ENCODE measurements at places on chromosomes 6 and 20. TPM values are rescaled to one million over a fixed set of nuclear protein-coding genes. Genes with fewer than 3 reads are reported as not detected.

The PCSK2 gene
- not detected for polyA plus RNA-seq

The DDX27 gene
- 31.3 TPM for polyA plus RNA-seq

The TINAG gene
- polyA plus RNA-seq = not detected

The COL12A1 gene
- 1,042 TPM for polyA plus RNA-seq

The DEFB119 gene
- not detected for polyA plus RNA-seq

The SYNCRIP gene
- polyA plus RNA-seq = 38.5 TPM

The LRRC1 gene
- 11.5 TPM for polyA plus RNA-seq

The ZKSCAN4 gene
- 4.7 TPM for polyA plus RNA-seq

The CCN6 gene
- polyA plus RNA-seq = not detected

The C2 gene
- 1.9 TPM for polyA plus RNA-seq

The CCNC gene
- polyA plus RNA-seq = 54.9 TPM

The EBF4 gene
- 0.60 TPM for polyA plus RNA-seq

The PSMG4 gene
- 15.3 TPM for polyA plus RNA-seq

The STX11 gene
- polyA plus RNA-seq = 0.17 TPM

The GHRH gene
- polyA plus RNA-seq = not detected

The MUC22 gene
- polyA plus RNA-seq = not detected

The ZNF451 gene
- 31.6 TPM for polyA plus RNA-seq

The DCBLD1 gene
- 14.9 TPM for polyA plus RNA-seq

The PHF20 gene
- 30.6 TPM for polyA plus RNA-seq

The ACSS1 gene
- 1.1 TPM for polyA plus RNA-seq

The EFHC1 gene
- polyA plus RNA-seq = 43.3 TPM

The C6orf118 gene
- polyA plus RNA-seq = not detected

The GSTA2 gene
- not detected for polyA plus RNA-seq

The HAO1 gene
- not detected for polyA plus RNA-seq

The MEI4 gene
- not detected for polyA plus RNA-seq

The HLA-DOB gene
- not detected for polyA plus RNA-seq

The NEURL2 gene
- 1.1 TPM for polyA plus RNA-seq

The YTHDF1 gene
- 22.4 TPM for polyA plus RNA-seq

The TSHZ2 gene
- polyA plus RNA-seq = not detected

The IFNGR1 gene
- 28.4 TPM for polyA plus RNA-seq

The ALDH5A1 gene
- polyA plus RNA-seq = 0.35 TPM

The TENT5A gene
- 10.0 TPM for polyA plus RNA-seq

The TSPO2 gene
- polyA plus RNA-seq = not detected

The RIPPLY2 gene
- not detected for polyA plus RNA-seq

The LY6G6D gene
- not detected for polyA plus RNA-seq

The LHFPL5 gene
- polyA plus RNA-seq = not detected

The FLRT3 gene
- 2.2 TPM for polyA plus RNA-seq

The TMEM151B gene
- polyA plus RNA-seq = not detected

The RNF144B gene
- polyA plus RNA-seq = 0.35 TPM

The VSX1 gene
- not detected for polyA plus RNA-seq

The TUBB2B gene
- polyA plus RNA-seq = 6.1 TPM

The LTB gene
- not detected for polyA plus RNA-seq

The PAK1IP1 gene
- 18.7 TPM for polyA plus RNA-seq

The EPPIN gene
- not detected for polyA plus RNA-seq

The LST1 gene
- polyA plus RNA-seq = not detected

The TUBB1 gene
- not detected for polyA plus RNA-seq

The CFAP206 gene
- not detected for polyA plus RNA-seq

The AVP gene
- polyA plus RNA-seq = not detected

The TOX2 gene
- 14.3 TPM for polyA plus RNA-seq

The DNAAF9 gene
- 15.0 TPM for polyA plus RNA-seq

The OR2H2 gene
- polyA plus RNA-seq = not detected

The ITPR3 gene
- polyA plus RNA-seq = 4.4 TPM

The SYCP2 gene
- 0.24 TPM for polyA plus RNA-seq

The NELFCD gene
- polyA plus RNA-seq = 79.9 TPM

The C6orf15 gene
- polyA plus RNA-seq = not detected
